Stimulated activated naive B cell treated with anti-CD40 and anti-IgM and Interleukin-4, amounts not matched to agents 10 μg/mL and 1 μg/mL and 100 μg/mL, for 72 hours (primary cell): ENCODE measurements at places on chromosomes 13 and 19.
A peak's percentile ranks its signal among the peaks of the same experiment; 100 is the strongest.

DNA sequence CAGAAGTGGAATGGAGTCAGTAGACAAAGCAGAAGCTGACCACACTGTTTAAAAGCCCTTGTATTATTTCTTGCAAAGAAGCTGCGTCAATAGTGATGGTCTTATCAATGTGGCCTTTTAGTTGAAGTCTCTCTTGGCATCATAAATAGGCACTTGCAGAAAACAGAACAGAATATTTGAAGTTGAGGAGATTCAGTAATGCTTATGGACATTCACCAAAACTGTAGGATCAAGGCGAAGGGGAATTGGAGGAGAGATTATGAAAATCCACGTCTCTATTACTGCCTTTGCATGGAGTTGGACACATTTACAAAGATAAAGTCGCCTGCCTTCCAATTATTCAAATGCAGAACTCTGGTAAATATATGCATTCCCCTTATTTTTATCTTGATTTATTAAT lies 1482.8 kb downstream of the EFNB2 start:
- no peak for DNase-seq

- DNase-seq, result no peak
Measured at GRCh38 chr13:100297413-100297812, 208.5 kb downstream of the PCCA start.

- no peak for DNase-seq
Measured at GRCh38 chr13:102940770-102941169, 94.9 kb downstream of the ERCC5 start.

DNA sequence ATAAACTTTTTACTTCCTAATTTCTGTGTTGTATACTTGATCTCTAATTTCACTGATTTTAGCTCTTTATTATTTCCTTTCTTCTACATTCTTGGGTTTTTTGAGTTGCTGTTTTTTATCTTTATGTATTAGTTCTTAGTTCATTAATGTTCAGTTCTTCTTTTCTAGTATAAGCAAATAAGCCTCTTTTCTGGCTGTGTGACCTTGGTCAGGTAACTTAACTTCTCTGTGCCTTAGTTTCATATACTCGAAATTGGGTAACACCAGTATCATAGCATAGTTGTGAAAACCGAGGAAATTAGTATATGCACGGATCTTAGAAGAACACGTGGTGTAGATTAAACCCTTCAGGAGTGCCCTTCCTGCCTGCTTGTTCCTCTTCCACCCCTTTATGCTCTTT lies 130.2 kb upstream of the C1QTNF9B start:
- no peak for DNase-seq

DNA sequence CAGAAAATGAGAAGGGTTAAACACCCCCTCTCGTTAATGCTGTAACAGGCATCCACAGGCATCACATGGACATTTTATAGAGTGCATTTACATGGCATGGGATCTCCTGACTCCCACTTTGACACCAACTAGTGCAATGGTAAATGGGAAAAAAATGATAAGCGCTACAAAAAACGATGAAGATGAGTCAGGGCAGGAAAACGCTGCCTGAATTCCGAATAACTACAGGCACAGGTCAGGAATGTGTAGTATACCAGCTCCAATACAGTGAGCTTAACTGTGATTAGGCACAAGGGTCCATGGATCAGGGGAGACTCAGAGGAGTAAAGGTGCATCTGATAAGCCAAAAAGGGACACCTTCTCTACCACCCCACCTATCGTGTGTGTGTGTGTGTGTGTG lies 223.6 kb downstream of the FOXO1 start:
- no peak for DNase-seq

- DNase-seq, result no peak
Measured at GRCh38 chr13:20974981-20975585, 72.5 kb upstream of the XPO4 start.

- DNase-seq, result no peak
Measured at GRCh38 chr13:70520275-70521036, 412.2 kb upstream of the KLHL1 start.

- no peak for DNase-seq
Measured at GRCh38 chr13:104949840-104950740, 1585.4 kb downstream of the EFNB2 start.

DNA sequence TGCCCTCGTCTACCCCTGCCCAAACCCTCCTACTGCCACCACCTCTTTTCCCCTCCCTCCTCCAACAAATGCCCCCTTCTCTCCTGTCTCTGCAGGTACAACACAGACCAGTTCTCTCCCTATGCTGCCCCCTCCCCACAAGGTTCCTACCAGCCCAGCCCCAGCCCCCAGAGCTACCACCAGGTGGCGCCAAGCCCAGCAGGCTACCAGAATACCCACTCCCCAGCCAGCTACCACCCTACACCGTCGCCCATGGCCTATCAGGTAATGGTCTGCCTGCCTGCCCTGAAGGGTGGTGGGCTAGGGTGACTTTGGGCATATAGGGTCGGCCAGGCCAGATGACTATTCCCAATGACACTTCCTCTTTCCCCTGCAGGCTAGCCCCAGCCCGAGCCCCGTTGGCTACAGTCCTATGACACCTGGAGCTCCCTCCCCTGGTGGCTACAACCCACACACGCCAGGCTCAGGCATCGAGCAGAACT lies 6.5 kb upstream of the TIMM50 start:
- DNase-seq, result peak; percentile 43

DNA sequence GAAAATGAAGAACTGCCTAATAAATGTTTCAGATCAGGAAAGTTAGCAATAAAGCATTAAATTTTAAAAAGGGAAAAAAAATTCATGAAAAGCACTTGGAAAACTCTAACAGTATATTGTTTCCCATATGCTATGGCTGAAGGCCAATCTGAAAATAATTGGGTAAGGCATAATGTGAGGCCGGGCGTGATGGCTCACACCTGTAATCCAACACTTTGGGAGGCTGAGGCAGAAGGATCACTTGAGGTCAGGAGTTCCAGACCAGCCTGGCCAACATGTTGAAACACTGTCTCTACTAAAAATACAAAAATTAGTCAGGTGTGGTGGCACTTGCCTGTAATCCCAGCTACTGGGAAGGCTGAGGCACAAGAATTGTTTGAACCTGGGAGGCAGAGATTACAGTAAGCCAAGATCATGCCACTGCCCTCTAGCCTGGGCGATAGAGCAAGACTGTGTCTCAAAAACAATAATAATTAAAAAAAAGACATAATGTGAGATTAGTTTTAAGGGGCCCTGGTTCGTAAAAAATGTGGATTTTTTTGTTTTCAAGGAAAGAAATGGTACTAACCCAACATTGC lies 15.2 kb downstream of the INTS6 start:
- no peak for DNase-seq

GRCh38 chr19:38734426-38735256 lies 9.6 kb downstream of the CAPN12 start:
- no peak for DNase-seq

- DNase-seq, result no peak
Measured at GRCh38 chr19:18496980-18497256, 25.0 kb downstream of the ELL start.

- no peak for DNase-seq
Measured at GRCh38 chr19:18648973-18649315, 12.1 kb downstream of the KLHL26 start.

GRCh38 chr13:48317511-48318376 lies 14.2 kb downstream of the RB1 start:
- no peak for DNase-seq

DNA sequence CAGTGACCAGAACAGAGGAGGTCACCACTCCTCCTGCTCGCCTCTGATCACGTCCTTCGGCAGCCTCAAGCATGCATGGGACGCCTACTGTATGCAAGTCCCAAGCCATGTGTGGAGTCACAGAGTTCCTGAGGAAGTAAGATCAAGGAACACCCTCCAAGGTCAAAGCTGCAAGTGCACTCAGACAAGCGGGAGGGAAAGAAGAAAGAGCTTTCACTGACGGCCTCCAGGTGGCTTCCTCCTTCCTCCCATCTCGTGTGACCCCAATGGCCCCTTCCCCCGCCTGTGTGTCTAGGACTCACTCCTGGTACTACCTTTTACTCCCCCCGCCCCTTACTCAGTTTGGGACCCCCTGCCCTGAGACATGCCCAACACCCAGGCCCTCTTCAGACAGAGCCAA lies 6.1 kb downstream of the HAUS8 start:
- no peak for DNase-seq

DNA sequence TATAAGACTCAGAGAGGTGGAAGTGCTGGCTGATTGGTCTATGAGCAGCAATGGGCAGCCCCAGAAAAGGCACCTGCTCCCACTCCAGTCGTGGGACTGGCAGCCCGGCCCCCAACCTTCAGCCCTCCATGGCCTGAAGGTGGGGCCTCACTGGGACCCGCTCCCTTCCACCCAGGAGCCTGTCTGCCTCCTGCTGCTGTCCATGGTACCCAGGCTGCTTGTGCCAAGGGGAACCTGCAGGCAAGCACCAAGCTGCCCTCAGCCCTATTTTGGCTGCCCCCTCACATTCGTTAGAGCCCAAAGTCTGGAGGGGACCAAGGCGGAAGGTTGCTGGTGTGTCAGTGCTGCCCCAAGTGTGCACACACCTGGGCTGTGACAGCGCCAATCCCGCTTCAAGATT lies 2304.9 kb downstream of the PCDH9 start:
- no peak for DNase-seq

DNA sequence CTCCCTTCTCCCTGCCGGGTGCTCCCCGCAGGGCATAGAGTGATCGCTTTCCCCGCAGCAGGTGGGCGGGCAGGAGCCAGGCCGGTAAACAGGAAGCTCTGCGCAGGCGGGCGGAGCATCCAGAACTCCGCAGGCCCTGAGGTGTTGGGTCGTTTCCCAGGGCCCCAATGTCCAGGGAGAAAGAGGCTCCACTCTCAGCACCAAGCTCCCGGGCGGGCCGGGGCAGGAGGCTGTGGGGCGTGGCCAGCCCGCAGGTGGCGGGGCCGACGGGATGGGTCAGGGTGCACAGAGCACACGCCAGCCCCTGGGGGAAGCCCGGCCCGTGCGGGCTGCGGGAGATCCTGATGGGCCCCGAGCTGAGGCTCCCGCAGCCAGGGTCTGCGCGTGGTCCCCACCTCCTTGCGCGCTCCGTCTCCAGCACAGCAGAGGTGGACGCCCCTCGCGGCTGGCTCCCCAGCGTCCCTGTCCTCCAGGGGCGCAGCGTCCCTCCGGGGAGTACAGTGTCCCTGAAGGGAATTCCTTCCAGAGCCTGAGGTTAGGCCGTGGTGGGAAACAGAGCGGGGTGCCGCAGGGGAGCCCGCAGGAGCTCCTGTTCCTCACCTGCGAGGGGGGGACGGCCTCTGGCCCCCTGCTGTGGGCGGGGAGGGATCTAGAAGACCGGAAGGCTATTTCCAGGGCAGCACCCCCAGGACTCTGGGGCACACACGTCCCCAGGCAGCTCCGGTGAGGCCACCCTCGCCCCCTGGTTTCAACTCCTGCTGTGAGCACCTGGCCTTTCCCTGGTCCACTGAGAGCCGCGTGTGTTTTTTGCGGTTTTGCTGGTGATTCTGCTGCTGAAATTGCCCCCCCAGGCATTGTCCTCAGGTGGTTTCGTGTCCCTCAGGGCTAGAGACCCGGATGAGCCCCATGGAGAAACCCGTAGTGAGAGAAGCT lies 12.2 kb downstream of the PIP5K1C start:
- DNase-seq, result peak; percentile 71

DNA sequence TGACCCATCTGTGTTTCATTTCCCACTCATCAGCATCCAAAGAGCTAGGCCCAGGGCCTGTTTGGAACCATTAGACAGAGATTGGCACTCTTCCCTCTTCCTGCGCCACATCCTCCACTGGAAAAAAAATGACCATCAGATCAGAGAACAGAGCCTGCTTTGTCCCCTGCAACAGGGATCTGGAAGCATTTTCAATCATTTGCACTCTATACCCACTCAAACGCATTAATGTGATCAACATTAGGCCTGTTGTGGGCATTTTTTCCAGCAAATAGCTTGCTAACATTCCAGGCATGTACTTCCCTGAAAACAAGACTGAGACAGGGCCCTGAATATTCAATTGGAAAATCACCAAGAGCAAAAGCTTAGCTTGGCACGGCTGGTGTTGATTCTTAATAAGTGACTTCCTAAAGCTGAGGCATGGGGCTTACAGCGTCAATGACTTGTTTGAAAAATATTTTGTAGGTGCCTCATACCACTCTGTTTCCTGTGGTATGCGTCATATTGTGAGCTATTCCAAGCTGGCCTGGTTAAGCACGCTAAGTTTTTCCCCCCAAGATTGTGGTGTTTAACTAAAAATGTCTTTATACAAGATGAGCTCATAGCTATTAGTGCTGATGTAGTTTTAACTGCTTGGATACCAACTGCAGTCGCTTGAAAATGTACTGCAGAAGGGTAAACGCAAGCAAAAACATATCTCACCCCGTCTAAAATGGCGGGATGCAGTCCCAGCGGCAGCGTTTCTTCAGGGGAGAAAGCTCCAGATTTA lies 404.4 kb downstream of the SPRY2 start:
- DNase-seq, result no peak

DNA sequence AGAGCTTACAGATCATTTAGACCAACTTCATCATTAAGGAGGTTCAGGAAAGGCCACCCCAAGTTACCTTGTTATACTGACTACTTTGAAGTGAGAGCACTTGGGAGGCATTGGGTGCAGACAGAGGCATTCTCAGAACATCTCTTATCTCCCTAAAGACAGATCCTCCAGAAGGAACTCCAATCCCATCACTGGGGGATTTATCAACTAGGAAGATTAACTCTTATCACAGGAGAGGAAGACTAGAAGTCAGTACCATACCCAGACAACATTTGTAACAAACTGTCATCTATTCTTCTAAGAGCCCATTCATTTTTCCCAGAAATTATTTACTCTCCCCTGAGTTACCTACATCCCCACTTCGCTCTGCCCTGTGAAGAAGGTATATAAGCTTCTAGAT lies 5.8 kb upstream of the RFXAP start:
- no peak for DNase-seq

DNA sequence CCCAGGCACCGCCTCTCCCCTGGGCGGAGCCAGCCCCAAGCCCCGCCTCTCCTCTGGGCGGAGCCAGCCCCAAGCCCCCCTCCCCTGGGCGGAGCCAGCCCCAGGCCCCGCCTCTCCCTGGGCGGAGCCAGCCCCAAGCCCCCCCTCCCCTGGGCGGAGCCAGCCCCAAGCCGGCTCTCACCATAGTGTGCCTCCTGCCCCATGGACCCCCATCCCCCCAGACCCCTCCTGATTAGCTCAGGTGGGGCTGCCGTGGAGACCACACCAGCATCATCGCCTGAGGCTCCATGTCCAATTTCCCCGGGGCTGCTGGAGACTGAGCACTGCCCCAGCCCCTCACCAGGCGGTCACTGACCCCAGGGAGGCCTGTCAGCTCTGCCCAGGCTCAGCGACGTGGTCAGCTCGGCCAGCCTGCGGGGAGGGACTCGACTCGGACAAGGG lies 4.2 kb upstream of the MADCAM1 start:
- DNase-seq, result no peak
